ENCODE measurements at places on chromosomes 11 and 22.

GRCh38 chr11:15775015-15775541, 581.3 kb downstream of the SOX6 start:
- DNase-seq = no peak

GRCh38 chr22:38006906-38007305, 22.6 kb upstream of the SOX10 start:
- no peak for DNase-seq

DNA sequence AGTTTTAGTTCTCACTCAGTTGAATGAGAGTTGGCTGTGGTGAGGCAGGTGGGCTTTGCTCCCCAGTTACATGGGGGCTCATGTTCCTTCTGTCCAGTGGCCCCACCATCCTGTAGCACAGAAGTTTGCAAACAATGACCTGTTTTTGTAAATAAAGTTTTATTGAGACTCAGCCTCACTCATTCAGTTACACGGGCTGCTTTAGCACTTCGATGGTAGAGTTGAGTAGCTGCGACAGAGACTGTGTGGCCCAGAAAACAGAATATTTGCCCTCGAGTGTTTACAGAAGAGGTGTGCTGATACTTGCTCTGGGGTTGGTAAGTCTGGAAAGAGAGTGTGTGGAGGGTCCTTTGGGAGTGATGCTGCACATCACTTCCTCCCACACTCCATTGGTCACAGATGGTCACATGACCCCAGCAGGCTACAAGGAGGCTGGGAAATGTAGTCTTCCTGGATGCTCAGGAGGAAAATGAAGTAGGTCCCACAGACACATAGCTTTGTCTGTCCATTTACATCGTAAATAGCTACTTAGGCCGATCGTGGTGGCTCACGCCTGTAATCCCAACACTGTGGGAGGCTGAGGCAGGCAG, 34.6 kb downstream of the IFT27 start:
- no peak for DNase-seq

GRCh38 chr11:65266210-65266609, 4.4 kb downstream of the POLA2 start:
- DNase-seq = no peak

GRCh38 chr11:79397252-79397651, 43.6 kb downstream of the TENM4 start:
- DNase-seq = no peak

DNA sequence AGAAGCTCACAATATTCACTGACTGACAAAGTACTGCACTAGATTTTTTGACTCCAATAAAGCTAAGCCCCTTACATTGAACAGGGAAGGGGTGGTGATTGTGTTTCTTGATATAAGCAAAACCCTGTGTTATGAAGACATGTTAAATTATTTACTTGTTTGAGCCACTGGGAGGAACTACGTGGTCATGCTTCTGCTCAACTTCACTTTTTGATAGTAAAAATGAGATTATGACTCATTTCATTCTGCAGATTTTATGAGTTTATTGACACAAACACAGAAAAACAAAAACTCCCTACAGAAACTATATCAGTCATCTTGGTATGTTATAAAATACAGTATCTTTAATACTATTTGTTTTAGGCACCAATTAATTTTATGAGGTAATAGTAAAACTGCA, 124.7 kb downstream of the CADM1 start:
- no peak for DNase-seq

DNA sequence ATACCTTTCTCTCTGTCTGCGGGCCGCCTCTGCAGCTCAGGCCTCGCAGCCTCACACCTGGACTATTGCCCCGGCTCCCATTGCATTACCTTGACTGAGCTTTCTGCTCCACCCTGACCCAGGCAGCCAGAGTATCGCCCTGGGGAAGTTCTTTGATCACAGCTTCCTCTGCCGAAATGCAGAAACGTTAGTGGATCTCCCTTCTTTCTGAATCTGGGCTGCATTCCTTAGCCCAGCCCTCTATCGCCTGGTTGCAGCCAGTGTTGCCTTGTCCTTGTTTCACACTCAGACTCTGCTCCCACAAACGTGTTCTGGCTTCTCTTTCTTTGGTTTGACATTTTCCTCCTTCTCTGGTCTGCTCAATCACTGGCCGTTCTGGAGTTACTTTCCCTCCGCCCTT, 195.7 kb downstream of the ADAMTS15 start:
- DNase-seq = no peak

GRCh38 chr11:83175815-83176214, 17.7 kb upstream of the ANKRD42 start:
- DNase-seq = no peak

- DNase-seq = no peak
These were observed 109.8 kb downstream of the ZBTB16 start for GRCh38 chr11:114169321-114169749.

- DNase-seq = no peak
These were observed 32.9 kb upstream of the CD5 start for GRCh38 chr11:61069427-61069826.

DNA sequence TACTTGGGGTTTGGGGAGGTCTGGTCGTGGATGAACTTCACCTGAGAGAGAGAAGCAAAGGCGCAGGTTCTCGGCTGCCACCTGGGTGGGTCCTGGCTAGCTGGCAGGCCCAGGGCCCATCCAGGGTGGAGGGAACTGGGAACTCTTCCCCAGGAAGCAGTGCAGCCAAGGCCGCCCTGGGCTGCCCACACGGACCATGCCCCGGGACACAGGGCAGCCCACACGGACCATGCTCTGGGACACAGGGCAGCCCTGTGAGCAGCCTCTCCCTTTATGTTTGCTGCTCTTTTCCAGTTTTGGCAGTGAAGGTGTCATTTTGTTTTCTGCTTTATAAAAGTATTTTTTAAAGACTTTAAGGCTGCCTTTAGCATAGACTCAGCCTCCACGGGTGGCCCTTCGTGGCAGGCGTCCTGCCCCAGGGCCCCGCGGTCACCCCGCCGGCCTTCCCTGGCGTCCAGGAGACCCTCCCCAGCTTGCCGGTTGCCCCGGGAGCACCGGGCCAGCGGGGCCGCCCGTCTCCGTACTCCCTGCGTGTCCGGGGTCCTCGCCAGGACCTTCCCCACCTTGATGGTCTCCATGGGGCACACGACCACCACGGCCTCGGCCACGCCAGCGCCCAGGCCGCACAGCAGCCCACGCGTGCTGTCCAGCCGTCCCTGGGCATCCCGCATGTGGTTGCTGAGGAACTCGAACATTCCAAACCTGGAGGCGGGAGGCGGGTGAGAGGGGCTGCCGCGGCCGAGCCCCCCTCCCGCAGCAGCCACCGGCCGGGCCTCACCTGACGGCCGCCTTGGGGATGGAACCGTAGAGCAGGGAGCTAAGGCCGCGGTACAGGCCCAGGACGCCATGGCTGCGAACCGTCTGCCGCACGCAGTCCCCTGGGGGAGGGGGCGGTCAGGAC, 1.1 kb downstream of the SLC25A1 start:
- DNase-seq = no peak

- no peak for DNase-seq
These were observed 166.0 kb downstream of the TENM4 start for GRCh38 chr11:79274636-79275331.

GRCh38 chr11:119515771-119516400, 92.9 kb upstream of the THY1 start:
- DNase-seq = no peak

DNA sequence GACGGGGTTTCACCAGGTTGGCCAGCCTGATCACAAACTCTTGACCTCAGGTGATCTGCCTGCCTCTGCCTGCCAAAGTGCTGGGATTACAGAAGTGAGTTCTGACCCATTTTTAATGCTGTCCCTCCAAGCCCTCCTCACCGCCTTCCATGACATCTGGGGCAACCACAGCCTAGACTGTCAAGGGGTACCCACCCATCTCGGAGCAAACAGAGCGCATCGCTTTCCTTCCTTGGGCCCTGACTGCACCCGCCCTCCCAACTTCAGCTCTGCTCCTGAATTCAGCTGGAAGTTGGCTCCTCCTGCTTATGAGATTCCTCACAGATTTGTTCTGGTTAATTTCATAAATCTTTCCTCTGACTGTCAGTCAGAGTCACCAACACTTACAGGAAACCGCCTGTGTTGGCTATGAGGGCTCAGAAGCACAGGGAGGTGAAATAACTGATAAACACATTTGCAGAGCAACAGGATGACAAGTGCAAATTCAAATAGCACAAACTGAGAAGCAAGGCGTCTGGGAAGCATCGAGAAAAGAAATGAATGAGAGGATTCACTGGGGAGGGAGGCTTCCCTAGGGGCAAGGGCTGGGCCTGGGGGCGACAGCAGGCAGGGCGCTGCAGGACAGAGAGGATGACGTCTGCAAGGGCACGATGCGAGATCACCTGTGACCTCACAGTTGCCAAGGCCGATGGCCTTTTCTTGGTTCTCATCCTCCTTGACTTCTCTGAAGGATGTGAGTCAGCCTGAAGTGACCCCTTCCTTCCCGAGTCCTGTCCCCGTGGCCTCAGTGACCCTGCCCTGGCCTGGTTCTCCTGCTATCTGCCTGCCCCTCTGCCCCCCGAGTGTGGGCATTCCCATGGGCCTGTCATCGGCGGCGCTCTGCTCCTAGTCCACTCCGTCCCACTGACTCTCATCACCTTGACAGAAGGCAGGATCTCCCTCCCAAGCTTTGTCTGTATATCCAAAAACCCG, 6.1 kb downstream of the IFT27 start:
- no peak for DNase-seq

GRCh38 chr22:50578776-50579310, 616 bp upstream of the CPT1B start:
- DNase-seq = no peak

DNA sequence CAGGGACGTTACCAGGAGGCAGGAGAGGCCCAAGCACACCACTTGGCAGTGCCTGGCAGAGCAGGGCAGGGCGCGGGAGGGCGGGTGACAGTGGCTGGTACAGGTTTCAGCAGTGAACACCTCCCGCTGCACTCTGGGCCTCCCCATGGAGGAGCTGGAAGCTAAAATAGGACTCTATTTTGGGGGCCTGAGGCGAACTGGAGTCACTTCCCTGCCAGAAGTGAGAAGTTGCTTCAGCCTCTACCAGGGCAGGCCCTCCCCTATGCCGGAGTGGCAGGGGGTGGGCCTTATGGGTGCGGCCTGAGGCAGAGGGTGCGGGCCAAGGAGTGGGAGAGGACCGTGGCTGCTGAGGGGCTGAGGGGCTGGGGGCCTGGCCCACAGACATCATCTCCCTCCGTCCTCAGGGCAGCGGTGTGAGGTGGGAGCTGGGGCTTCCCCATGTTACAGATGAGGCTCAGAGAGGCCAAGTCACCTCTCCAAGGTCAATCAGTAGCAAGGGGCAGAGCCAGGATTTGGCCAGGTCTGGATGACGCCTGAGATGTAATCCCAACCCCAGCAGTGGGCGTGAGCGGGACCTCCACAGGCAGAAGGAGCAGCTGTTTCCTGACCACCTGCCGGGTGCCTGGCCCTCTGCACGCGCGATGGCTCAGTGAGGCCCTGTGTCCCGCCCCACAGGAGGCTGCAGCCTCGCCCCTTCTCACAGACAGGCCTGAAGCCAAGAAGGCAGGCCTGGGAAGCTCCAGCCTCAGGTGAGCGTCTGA, 39.3 kb downstream of the KCNJ4 start:
- no peak for DNase-seq

- DNase-seq = no peak
These were observed 32.2 kb upstream of the SLC22A12 start for GRCh38 chr11:64558869-64559268.

DNA sequence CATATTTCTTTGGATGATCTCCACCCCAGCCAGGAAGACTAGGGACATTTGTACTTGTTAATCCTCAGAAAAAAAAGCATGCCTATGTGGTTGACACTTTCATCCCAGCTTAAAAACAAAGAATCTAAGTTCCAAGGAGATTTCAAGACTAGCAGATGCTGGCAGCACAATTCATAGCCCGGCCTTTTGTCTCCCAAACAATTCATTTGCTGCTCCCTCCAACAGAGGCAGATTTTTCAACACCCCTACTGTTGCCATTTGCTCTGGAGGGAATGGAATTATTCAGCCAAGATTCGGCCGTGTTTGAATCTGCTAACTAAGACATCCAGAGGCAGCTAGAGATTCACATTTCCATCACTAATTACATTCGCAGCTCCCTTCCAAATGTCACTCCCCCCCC, 15.3 kb downstream of the P2RX3 start:
- no peak for DNase-seq

DNA sequence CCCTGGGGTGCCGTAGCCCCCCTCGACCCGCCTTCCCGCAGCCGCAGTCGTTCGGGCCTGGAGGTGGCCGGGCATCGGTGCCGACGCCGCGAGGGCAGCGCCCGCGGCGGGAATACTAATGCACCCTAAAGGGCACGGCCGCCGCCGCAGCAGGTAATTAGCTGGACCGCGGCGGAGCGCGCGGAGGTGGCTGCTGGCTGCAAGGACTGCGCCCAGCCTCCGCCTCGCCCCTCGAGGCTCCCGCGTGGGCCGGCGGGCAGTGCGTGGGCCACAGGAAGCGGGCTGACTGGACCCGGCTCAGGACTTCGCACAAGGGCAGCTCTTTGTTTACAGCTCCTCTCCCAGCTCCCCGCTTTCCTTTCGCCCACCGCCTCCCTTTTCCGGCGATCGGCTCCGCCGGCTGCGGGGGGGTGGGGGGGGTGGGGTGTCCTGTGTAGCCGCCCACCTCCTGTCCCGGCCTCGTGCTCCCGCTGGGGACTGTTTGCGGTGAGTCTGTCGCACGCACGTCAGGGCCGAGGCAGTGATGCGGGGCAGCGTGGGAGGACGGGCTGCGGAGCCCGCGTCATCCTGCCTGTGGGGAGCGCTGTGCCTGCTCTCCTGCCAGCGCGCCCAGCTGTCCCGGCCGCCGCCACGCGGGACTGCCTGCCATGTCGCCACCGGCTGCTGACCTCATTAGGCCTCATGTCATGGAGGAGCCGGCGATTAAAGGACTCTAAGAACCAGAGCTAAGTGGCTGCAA, 53.2 kb downstream of the GRIK4 start:
- DNase-seq = no peak

GRCh38 chr11:115238791-115239190, 265.4 kb downstream of the CADM1 start:
- DNase-seq = no peak

- no peak for DNase-seq
These were observed 325.8 kb downstream of the C11orf87 start for GRCh38 chr11:109747839-109748238.

GRCh38 chr11:22449441-22449840, 111.3 kb downstream of the SLC17A6 start:
- DNase-seq = no peak

DNA sequence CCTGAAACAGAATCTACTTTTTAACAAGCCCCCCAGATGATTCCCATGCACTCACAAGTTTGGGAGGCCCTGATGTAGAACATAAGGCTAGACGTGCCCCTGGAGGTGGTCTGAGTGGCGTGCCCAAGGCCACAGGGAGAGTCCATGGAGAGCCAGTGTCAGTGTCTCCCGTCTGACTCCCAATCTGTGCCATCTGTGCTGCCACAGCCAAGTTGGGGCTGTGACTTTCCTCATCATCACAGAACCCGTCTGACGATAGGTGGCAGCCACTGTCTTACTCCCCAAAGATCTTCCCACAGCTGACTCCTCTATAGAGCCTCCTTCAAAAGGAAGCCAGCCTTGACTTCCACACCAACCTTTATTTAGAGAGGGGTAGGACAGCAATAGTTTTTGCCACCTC, 470.5 kb downstream of the SOX6 start:
- no peak for DNase-seq

- no peak for DNase-seq
These were observed 17.2 kb downstream of the SNX19 start for GRCh38 chr11:130899106-130899505.
